CD4-positive, alpha-beta T cell treated with Interleukin-12 subunit alpha and Interleukin-12 subunit beta, for 1 hour (primary cell): ENCODE measurements at places on chromosomes 2 and 18.

DNA sequence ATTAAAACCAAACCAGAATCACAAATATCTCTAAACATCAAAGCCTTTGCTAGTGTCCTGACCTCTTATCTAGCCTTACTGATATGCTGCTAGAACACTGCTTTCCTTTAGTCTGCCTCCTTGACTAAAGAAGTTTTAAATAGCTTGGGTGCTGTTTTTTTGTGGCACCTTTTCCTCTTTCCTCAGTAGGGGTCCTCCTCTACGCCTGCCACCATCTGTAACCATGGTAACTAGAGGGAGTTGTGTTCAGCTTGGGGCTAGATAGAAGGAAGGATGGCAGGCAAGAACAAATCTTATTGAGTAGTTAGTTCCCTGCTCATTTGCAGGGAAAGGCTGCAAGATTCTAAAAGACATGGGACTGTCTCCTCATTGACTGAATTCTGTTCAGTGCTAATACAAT lies 86.0 kb downstream of the TAF4B start:
- no peak for DNase-seq

DNA sequence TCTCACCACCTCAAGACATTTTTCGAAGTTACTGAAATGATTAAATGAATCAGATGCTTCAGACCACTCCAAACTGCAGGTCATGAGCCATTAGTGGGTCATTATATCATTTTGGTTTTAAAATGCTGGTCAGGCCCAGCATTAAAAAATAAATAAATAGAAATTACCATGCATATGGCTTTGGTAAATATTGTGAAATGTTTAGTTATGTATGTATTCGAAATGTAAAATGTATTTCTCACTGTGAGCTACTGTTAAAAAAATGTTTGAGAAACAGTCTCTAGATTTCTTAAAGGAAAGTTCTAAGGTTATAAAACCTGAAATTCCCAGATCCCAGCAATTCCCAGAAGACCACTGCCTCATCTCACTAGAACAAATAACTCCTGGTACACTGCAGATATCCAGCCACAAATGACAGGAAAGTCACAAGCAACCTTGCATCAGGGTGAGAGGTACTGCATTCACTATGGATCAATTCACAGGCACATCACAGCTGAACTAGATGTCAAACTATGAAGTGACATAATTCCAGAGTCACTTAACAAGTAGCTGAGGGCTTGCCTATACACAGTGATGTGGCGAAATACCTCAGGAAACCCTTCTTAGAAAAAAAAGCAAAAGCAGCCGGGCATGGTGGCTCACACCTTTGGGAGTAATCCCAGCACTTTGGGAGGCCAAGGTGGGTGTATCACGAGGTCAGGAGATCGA lies 46.6 kb downstream of the FAM228A start:
- DNase-seq, result no peak

- DNase-seq, result no peak
Observed at GRCh38 chr18:13221869-13222855, 3.6 kb downstream of the LDLRAD4 start.

GRCh38 chr2:112012556-112012955 lies 42.5 kb upstream of the TMEM87B start:
- DNase-seq, result no peak

- DNase-seq, result no peak
Observed at GRCh38 chr2:30684026-30684425, 123.2 kb downstream of the CAPN13 start.

DNA sequence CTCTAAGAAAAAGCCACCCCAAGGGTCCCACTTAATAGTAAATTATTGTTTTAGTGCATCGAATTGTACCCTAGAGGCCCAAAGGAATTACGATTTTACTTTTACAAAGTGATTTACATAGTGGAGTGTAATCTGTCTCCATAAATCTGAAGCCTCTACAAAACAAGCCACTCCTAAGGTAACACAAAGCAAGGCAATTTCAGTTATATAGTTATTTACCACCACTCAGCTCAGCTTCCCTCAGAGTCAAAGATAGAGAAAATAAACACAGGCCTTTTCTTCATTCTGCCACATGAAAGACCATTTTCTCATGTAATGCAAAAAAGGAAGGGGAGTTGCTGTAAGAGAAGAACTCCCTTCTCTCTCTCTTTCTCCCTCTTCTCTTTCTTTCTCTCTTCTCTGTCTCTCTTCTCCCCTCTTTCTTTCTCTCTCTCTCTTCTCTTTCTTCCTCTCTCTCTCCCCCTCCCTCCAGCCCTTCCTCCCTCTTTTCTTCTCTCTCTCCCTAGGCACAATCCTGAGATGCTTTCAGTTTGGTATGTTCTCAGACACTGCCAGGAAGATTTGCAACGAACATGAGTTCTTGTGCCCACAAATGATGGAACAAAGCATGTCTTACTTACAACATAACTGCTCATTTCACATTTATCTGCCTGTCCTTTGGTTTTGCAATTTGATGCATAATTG lies 264.5 kb downstream of the BCL2 start:
- no peak for DNase-seq

GRCh38 chr2:24592441-24593100 lies 101.5 kb downstream of the NCOA1 start:
- DNase-seq, result no peak

DNA sequence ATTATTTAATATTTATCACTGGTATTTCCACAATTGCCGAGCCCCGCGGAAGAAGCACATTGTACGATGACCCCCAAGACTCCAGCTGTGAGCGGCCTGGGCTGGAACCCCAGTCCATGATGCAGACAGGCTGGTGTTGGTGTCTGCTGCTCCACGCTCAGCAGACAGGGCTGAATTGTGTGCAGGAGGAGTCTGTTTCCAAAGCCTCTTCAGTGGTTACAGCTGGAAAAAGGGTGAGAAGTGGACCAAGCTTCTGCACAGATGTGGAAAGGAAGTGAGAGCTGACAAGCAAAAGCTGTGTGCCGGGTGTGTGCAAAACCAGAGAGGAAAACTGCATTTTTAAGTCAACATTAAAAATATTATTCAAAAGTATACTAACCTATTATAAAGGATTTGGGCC lies 500.4 kb downstream of the GALR1 start:
- no peak for DNase-seq

GRCh38 chr18:32770054-32770665 lies 2.7 kb downstream of the KLHL14 start:
- no peak for DNase-seq

DNA sequence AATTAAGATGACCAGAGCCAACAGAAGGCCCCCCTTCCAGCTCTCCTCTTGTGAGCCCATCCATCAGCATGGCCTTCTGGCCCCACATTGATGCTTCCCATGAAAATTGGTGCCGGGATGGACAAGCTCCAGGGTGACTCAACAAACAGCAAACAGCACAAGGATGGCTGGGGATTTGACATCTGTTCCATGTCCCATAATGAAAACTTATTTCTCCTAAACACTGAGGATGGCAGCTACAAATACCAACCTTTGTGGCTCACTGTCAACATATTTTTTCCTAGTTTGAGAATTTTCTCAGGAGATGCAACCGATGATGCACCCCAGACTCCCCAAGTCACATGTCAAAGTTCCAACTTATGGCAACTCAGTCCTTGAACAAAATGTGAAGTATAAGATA lies 169.6 kb upstream of the SIX2 start:
- DNase-seq, result no peak

DNA sequence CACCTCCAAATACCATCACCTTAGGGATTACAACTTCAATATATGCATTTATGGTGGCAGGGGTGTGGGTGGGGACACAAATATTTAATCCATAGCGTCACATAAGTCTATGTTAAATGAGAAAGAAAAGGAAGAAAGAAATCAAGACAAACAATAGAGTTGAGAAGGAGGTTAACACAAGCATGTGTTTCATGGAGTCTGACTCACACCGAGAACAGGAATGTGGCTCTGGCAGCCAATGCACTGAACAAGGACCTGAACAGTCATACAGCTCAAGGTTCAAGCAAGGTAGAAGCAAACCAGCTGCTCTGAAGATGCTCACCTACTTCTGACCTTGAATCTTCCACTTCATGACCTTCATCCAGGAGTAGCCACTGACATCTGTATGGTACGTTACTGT lies 36.2 kb upstream of the LPIN1 start:
- DNase-seq, result no peak

- DNase-seq, result peak; percentile 48
Observed at GRCh38 chr2:55519938-55520885, 694 bp downstream of the CFAP36 start.

GRCh38 chr2:134540990-134541389 lies 177.8 kb downstream of the TMEM163 start:
- no peak for DNase-seq

DNA sequence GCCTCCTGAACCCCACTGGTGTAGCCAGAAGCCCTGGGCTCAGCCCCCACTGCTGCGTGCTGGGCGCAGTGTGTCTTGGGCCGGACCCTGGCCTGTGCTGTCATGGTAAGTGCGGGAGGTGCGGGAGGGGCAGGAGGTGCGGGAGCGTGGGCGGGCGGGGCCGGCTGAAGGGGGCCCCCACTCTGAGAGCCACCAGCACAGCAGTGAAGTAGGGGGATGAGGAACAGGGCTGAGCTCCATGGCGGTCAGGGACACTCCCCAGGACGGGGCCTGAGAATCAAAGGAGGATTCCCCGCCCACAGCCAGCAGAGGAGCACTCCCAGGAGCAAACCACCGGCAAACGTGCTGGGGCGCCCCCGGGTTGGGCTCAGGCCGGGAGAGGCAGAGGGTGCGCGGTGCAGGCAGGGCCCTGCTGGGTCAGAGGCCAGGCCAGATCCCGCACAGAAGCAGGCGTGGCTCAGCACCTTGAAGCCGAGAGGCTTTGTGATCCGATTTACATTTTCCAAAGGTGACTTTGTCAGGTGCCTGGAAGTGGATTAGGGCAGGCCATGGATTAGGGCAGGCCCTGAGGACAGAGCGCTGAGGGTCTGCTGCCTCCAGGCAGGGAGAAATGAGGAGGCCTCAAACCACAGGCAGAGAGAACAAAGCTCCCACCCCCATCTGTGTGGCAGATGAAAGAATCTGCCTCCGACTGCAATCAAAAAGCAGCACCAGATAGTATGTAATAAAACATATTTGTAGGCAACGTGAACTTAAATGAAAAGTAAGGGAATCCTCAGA lies 152.0 kb upstream of the RAB6C start:
- DNase-seq, result no peak

DNA sequence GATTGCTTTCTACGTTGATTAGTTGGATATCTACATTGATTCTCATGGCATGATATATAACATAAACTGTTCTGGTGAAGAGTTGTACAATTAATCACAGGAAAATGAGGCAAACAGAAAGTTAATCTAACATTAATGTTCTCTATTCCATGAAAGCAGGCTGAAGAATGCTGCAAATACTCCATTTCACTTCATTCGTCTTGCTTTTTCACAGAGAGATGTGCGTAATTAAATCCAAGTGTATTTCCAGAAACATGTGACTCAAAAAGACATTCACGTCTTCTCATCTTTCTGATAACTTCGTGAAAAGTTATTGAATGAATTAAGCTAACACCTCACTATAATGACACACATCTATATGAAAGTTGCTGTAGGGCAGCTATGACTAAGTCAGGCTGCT lies 1471.5 kb downstream of the DPP10 start:
- no peak for DNase-seq

GRCh38 chr2:112141626-112142007 lies 3.4 kb downstream of the FBLN7 start:
- no peak for DNase-seq

DNA sequence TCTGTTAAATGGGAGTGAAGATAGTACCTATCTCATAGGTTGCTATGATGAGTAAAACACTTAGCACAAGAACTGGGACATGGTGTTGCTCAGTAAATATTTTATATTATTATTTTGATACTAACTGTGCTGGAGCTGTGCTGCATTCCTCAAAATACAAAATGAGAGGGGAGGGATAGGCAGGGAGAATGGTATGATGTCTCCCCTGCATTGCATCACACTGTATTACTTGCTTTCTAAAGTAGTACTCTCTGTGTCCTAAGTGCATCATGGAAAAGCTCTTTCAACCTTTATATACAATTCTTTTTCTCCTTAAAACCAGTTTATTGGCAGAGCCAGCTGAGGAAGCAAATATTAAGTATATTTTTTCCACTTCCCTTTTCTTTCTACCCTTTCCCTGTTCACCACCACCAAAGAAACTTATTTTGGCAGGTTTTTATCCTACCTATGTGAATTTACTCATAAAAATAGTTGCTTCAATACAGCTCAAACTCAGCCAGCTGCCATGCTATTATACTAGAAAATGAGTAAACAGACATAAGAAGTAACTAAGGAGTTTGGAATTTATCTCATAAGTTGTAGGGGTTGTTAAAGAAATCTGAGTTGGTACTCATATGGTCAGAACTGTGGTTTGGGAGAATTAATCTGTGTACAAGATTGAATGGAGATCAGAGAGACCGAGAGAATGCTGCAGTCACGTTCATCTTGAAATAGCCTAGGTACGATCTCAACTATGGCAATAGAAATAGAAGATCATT lies 60.3 kb downstream of the EHBP1 start:
- DNase-seq, result no peak

DNA sequence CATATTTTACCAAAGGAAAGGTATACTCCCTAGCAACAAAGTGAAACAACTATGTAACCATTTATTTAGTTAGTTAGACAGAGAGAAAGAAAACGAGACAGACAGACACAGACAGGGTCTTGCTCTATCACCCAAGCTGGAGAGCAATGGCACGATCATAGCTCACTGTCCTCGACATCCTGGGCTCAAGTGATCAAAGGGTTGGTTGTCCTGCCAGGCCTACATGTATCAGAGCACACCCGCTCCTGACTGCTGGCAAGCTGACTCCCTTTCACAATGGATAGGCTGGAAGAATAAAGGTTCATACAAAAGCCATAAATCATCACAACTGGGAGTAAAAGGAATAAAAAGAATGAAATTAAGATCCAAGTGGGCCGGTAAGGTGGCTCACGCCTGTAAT lies 53.5 kb downstream of the ATL2 start:
- no peak for DNase-seq

GRCh38 chr2:121427187-121427689 lies 103.4 kb upstream of the RNU4ATAC start:
- DNase-seq, result no peak

DNA sequence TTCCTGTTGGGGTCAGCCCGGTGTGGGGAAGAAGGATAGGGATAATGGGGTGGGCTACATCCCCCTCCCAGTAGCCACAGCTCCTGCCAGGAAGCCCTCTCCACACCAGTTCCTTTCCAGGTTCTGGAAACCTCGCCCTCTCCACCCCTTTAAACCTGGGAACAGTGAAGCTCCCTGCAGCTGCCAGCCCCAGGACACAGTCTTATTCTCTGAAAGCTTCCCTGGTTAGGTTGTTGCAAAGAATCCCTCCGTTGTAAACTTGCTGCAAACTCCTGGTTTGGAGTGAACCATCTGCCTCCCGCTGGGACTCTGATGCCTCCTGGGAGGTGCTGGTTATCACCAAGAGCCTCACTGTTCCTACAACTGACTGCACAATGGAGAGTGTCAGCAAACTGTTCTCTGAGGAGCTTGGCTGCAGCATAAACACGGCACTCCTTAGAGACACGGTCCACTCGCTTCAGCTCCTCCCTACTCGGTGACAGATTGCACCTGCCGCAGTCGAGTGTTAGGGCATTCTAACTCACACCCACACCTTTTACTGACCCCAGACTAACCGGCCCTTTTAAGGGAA lies 261.8 kb upstream of the RAB6C start:
- no peak for DNase-seq
